Uterus (tissue), 4 donors: ENCODE measurements at places on chromosomes 11 and 22. TPM values are rescaled to one million over a fixed set of nuclear protein-coding genes. Genes with fewer than 3 reads are reported as not detected.

DNA sequence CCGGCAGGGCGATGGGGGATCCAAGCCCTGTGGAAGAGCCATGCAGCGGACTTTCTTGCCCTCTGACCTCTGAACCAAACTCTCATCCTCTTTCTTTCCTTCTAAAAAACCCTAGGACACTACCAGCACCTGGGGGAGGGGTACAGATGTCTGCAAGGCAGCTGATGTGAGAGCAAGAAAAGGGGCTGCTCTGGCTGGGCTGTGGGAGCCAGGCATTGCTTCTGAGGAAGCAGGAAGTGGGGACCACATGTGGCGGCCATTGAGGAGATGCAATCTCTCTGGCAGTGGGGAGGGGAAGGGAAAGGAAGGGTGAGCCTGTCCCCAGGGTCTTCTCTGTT, 36.0 kb downstream of the FAM83F start:
- no peak for DNase-seq

DNA sequence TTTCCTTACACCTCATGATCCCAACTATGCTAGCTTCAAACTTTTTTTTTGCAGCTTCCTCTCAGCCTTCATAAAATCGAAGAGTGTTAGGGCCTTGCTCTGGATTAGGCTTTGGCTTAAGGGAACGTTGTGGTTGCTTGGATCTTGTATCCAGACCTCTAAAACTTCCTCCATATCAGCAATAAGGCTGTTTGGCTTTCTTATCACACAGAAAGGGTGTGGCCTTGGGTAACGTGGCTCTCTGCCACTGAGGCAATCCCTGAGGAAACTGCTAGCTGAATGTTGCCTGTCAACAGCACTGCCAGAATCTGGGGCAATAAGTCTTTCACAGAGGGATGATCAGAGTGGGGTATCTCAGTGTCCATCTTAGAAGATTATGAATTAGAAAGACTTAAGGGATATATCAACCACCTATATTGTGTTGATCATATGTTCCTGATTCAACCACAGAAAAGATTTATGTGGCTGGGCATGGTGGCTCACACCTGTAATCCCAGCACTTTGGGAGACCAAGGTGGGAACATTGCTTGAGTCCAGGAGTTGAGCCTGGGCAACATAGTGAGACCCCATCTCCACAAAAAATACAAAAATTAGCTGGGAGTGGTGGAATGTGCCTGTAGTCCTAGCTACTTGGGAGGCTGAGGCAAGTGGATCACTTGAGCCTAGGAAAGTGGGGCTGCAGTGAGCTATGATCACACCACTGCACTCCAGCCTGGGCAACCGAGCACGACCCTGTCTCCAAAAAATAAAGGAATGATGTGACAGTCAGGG, 12.5 kb upstream of the CUL5 start:
- no peak for DNase-seq

- no peak for DNase-seq
These were observed 370.2 kb downstream of the SHANK2 start for GRCh38 chr11:70881948-70882715.

GRCh38 chr11:47021527-47021818, 84.9 kb downstream of the CSTPP1 start:
- DNase-seq, result no peak

DNA sequence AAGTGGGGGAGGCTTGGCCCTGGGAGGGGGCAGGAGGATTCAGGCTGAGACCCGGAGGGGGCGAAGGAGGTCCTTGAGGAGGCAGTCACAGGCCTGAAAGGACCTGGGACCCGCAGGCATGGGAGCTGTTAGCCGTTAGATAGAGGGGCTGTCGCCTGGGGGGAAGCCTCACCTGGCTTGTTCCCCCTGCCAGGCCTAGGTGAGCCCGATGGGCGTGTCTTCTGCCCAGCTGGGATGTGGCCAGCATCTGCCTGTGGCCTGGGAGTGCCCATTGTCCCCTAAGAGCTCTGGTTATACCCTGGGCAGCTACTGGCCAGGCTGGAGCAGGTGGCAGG, 1.8 kb upstream of the DUSP8 start:
- peak; percentile 30 for DNase-seq

Gene NDUFA6
- 116 TPM for total RNA-seq

DNA sequence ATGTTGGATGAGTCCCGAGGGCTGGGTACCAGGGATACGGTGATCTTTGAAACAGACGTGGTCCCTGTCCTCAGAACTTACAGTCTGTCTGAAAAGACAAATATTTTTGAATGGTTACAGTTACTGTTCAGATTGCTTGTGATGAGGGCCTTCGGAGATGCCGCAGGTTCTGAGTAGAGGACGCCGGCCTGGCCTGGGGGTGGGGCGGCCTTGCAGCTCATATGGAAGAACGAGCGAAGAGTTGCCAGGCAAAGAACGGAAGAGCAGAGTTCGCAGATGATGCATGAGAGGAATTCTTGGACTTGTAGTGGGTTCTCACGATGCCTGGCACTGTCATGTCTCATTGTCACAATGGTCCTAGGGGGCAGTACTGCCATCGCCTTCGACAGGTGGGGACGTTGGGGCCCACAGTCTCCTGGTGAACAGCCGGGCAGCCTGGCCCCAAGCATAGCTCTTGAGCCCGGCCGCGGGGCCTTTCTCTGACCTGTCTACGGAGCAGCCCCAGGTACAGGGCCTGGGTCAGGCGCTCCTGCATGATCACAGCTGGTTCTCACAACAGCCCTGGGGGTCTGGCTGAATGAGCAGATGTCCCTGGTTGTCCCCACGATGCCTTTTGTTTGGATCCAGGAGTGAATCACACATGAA, 60.9 kb upstream of the PARVG start:
- no peak for DNase-seq

DNA sequence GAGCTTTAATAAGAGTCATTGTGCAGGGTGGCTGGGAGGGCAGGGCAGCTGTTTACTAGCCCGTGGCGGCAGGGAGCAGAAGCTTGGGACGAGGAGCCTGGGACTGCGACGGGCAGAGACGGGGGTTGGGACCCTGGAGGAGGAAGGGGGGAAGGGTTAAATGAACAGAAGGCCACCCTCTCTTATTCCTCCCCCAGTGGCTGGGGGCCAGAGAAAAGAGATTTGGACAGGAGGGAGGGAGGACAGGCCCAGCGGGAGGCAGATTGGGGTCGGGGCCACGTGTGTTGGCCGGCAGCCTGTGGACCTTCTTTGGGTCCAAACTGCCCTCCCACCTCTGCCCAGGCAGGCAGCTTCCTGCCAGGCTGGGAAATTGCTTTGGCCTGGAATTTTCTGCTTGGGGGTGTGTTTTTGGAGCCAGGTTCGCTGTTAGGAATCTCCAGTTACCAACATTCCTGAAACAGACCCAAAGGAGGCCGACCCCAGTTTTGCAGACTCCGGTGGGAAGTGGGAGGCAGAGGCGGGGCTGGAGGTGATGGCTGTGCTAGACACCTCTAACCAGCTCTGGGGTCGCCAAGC, 50.2 kb downstream of the APOL3 start:
- no peak for DNase-seq

- DNase-seq, result no peak
These were observed 234.0 kb upstream of the ZC3H12C start for GRCh38 chr11:109859045-109859724.

Gene CTTN
- total RNA-seq, result 255 TPM

Gene PNPLA5
- total RNA-seq, result not detected

GRCh38 chr11:60756307-60757032, at the start of gene MS4A15:
TSS of gene MS4A15 (plus strand) at chr11:60756867. CDS start at chr11:60763734, 6,867 bp downstream.
- no peak for DNase-seq

DNA sequence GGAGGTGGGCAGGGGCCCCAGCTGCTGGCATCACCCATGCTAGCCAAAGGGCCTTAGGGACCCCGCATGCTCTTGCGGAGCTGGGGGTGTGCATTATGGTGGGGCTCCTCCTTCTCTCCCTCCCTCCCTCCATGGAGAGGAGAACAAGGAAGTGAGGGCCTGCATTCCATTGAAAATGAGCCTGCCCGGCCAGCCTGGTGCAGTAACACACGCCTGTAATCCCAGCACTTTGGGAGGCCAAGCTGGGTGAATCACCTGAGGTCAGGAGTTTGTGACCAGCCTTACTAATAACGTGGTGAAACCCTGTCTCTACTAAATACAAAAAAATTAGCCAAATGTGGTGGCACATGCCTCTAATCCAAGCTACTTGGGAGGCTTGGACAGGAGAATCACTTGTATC, 22.4 kb downstream of the SNAP29 start:
- DNase-seq, result no peak

- DNase-seq, result no peak
These were observed 4.3 kb downstream of the SMTN start for GRCh38 chr22:31085493-31085824.

Gene WT1
- 51.2 TPM for total RNA-seq

GRCh38 chr11:27277843-27278242, 85.2 kb downstream of the CCDC34 start:
- no peak for DNase-seq

- DNase-seq, result no peak
These were observed 825 bp downstream of the ARHGAP20 start for GRCh38 chr11:110711448-110711775.

DNA sequence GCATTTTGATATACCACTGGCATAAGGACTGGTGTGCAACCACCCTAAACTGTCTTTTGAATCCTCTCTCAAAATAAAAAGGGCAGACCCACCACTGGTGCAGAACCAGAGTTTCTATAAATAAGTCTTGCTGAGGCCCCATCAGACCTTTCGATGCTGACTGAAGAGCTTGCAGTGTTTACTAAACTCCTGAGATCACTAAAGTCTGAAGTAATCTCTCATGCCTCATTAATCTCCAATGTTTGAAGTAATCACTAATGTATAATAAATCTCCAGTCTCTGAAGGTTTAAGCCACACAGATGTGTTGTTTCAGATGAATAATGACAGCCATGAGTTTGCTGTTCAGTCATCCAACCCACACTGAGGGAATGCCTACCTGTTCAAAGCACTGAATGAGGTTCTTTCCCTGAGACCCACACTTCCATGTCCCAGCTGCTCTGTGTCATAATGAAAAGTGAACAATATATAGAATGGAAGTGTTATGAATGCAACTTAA, 50.6 kb upstream of the DEUP1 start:
- DNase-seq, result no peak

DNA sequence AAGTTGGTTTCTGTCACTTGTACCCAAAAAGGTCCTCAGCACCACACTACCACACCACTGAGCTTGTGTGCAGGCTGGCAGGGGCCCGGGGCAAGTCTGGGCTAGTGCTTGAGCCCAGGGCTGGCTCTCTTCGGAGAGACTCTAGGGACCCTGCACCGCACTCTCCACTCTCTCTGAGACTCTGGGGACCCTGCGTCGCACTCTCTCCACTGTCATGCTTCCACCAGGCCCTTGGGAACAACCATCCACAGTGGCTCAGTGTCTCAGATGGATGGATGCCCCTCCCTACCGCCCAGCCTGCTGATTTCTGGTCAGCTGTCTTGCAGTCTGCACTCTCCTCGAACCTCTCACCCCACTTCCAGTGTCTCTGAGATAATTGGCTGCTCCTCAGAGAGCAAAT, 2.0 kb upstream of the SBF1 start:
- DNase-seq, result no peak

DNA sequence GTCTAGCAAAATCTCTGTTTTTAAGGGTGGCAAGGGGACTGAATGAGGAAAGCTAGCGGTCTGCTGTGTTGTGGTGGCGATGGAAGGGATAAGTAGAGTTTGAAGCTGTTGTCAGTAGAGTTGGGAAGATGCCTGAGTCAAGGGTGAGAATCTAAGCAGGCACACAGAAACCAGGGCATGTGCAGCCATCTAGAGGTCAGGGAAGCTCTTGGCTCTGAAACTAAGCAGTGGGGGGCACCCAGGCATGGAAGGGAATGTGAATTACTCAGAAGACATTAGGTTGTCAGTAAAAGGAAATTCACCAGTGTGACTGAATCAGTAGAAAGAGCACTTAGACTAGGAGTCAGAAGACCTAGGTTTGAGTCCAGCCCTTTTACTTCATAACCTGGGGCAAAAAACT, 15.4 kb downstream of the BMAL1 start:
- DNase-seq, result no peak

DNA sequence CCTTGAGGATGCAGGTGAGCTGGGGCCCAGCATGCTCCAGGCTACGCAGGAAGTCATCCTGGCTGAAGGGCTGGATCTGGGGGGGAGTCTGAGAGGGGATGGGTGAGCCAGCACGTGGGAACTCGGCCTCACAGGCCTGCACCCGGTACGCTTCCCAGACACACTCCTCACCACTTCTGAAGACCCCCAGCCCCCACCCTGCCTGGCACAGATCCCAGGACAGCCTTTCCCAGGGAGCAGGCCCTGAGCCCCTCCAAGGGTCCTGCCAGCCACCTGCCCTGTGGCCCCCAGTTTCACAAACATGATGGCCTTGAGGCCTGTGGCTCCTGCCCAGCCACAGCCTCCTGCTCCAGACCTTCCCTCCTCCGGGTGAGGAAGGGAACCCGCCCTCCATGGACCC, 5.6 kb upstream of the PLXNB2 start:
- peak; percentile 12 for DNase-seq

GRCh38 chr11:19736831-19737230, 24.2 kb downstream of the NAV2 start:
- DNase-seq, result no peak

GRCh38 chr11:27754035-27755017, 54.1 kb upstream of the BDNF start:
- DNase-seq, result no peak

Gene RIMBP3B
- total RNA-seq, result not detected

GRCh38 chr11:103367650-103368049, 258.4 kb downstream of the DYNC2H1 start:
- DNase-seq, result no peak

- no peak for DNase-seq
These were observed 298.3 kb downstream of the NTM start for GRCh38 chr11:131668500-131669400.

- no peak for DNase-seq
These were observed 13.9 kb downstream of the MUC15 start for GRCh38 chr11:26558190-26558589.

Gene TSPAN32
- not detected for total RNA-seq
